ENCODE measurements at places on chromosomes 3 and 15.
A peak's percentile ranks its signal among the peaks of the same experiment; 100 is the strongest.

GRCh38 chr3:127701280-127701911 lies 28.6 kb downstream of the ABTB1 start:
- DNase-seq: no peak

- no peak for DNase-seq
Observed at GRCh38 chr3:34300621-34301020, 502.2 kb downstream of the PDCD6IP start.

- no peak for DNase-seq
Observed at GRCh38 chr3:89617706-89618105, 510.3 kb downstream of the EPHA3 start.

DNA sequence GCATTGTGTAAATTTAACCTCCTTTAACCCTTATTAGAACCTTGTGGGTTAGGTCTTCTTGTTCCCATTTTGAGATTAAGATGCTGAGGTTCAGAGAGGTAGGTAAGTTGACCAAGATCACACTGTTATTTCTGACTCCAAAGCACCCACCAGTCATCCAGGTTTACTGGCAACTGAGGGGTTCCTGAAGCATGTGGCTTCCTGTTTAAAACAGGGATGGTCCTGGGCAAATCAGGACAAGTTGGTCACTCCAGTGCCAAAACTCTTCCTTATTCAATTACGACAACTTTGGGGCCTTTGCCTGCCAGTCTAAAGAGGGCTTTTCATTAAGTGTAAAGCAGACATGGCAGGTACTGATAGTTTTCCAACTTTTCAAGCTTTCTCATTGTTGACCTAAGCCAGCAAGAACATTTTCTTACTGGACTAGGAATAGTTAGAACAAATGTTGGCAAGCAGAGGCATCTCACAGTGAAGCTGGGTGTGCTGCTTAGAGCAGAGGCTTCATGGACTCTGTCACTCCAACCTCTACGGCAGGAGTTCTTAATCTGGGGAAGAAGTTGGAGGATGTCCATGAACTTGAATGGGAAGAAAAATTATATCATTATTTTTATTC lies 149.4 kb upstream of the ADAMTS9 start:
- DNase-seq: no peak

DNA sequence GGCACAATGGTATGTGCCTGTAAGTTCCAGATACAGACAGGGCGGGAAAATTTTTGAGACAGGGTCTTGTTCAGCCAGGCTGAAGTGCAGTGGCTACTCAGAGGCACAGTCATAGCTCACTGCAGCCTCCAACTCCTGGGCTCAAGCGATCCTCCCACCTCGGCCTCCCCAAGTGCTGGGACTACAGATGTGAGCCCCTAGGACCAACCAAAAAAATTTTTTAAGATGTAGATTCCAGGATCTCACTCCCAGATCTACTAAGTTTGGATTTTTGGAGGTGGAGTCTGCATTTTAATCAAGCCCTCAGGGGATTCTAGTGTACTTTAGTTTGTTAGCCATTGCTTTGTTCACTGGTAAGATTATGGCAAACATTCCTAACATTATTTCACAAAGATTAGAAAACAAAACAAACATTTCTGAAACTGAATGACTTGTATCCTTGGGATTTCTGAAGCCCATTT lies 2.7 kb downstream of the LIPH start:
- DNase-seq: peak; percentile 77

Data from SJSA1 (cell line).